ENCODE measurements at places on chromosomes 5 and 9.

DNA sequence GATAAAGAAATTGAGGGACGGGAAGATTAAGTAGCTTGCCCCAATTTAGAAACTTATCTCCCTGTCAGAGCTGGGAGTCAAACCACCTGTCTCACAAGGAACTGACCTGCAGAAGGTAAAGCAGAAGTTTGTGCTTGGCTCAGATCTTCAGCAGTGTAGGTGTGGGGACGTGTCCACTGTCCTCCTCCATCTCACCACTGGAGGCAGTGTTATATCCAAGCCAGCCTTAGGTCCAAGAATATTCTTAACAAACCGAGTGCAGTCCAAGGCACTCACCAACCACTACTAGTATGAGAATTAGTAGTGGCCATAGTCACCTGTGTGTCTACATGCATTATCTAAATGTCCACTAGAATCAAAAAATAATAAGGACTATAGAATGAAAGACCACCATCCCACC lies 86.3 kb upstream of the IRX1 start:
- no peak for DNase-seq

GRCh38 chr5:151067632-151068432 lies 13.0 kb downstream of the TNIP1 start:
- DNase-seq, result no peak

DNA sequence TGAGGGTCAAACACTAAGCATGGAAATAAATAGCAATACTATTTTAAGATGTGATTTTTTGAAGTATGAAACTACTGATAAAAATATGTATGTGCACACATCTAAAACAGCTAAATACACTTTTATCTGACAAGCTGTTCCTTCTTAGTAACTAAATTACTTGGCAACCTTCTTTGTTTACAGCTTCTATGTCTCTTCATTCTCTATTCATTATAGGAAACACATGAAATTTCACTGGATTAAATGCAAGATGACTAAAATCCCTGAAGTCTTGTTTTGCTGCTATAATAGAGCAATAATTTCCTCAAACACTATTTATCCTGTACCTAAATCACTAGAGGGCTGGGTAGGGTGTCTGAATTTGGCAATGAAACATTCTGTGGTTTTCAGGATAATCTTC lies 11.7 kb downstream of the RICTOR start:
- DNase-seq, result no peak

DNA sequence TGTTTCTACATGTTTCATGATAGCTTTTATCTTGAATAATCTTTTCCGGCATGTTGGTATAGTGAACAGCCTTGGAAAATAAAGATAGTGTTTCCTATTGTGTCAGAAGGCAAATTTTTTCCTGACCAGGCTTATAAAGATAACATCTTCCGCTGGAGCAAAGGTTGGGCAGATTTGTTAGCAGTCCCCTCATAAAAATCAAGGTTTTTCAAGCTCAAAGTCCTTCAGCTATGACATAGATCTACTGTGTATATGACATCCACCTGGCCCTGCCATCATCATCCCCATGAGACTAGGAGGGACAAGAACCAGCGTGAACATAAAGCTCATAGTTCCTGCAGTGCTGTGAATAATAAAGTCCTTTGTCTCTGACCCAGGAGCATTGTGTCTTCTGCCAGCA lies 30.4 kb upstream of the OTULINL start:
- DNase-seq, result no peak

DNA sequence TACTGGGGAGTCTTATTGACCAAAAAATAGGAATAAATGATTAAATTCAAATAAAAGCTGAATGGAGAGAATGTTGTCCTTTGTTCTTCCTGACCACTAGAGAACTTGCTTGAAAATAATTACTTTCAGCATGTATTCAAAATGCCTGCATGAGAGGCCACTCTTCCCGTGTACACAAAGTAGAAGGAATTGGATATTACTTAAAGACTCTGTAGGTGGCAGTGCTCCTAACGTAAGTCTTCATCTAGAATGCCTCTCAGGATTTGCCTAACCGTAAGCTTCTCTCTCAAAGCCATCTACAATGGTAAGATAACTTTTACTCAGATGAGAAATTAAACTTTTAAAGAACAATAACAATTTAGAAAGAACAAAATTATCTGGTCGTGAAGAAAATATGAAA lies 620.0 kb upstream of the CCNG1 start:
- no peak for DNase-seq

GRCh38 chr5:39755986-39756385 lies 331.2 kb upstream of the DAB2 start:
- no peak for DNase-seq

- no peak for DNase-seq
Observed at GRCh38 chr9:85603936-85604335, 137.8 kb downstream of the AGTPBP1 start.

- no peak for DNase-seq
Observed at GRCh38 chr5:35269006-35269405, 38.7 kb upstream of the PRLR start.

DNA sequence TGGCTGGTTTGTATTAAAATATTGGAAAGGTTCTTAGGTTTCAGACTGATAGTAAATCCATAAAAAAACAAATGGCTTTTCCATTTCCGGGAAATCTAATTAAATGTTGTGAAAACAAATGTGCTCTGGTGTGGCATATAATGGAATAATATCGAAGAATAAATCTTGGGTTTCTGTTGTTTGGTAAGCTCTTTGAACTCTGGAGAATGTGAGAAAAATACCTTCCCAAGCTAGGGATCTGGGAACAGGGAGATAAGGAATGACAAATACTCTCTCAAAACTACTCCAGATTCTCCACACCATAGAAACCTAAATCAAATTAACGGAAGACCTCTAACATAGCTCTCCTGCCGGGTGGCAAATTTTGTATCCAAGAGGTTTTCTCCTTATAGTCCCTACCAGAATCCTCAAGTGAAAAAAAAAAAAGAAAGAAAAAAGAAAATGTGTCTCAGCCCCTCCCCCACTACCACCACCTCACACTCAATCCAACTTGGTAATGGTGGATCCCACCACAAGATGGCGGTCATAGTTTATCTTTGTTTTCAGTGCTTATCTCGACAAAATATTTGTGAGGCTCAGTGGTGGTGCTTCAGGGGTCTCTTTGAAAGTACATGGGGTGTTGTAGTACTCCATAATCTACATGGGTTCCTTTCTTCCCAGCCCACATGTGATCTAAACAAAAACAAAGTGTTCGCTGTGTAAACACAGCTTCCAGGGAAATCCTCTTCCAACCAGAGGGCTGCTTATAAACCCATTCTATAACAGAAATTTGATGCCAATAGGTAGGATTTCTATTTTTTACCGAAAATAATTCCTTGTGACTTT lies 54.5 kb upstream of the FST start:
- no peak for DNase-seq

DNA sequence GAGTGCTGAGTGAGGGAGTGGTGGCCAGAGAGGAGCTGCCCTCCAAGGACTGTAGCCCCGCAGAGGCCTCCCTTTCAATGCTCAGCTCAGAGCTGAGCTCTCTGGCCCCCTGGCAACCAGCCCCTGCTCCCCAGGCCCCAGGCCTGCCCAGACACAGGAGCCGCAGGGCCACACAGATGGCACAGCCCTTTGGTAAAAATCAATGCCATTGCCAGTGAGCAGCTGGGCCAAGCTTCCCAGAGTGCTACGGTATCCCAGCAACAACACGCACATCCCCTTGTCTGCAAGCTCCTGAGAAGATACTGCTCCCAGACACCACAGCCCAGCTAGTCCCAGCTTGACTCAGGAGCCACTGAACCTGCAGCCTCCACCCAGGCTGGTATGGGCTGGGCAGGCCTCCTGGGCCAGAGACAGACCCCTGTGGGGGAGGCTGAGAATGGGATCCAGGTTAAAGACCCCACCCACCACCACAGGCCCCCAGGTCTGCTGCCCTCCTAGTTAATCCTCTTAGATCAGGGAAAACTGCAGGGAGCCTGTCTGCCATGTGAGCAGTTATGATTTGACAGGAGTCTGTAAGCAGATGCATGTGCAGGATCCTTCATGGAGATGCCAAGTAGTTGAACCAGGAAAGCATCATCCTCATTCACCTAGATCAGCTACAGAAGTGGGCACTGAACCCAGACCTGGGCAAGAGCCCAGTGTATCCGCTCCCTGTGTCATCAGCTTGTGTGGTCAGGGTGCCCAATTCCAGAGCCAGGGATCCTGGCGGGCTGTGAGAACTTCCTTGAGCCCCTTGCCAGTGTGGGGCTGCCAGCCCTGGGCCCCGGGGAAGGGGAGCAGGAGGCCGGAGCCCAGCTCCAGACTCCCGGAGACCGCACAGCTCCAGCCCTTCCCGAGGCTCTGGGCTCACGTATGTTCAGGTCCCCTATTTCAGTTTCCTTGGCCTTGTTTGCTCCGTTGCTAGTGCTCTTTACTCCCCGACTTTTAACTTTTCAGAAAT lies 26.7 kb upstream of the ADAMTS2 start:
- no peak for DNase-seq

DNA sequence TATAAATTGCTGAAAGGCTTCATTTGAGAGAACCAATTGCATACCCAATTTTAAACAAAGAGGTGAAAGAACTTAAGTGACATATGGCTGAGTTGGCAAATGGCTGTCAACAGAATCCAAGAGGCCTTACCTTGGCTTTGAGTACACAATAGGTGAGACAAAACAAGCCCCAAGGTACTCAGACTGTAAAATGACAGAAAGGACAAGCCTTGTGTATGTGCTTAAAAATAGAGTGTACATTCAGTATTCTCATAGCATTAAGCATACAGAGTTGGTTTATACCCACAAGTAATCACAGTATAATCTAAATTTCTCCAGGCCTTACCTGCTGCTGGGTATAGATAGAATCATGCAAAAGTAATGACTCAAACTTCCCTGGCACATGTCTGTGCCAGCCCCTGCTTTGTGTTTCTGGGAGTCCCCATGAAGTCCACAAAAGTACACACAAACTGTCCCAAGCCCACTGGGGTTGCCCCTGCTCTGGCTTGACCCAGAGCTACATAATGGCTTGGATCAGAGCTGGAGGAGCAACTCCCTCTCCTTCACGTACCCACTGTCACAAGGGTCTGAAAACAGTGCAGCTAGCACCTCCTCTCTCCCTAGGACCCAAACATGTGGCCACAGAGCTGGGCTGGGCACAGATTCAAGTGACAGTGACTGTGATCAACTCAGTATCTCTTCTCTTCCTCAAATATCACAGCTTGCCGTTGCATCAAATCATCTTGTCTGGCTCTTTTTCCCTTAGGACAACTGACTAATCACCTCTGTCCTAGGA lies 250.8 kb downstream of the ENC1 start:
- no peak for DNase-seq

DNA sequence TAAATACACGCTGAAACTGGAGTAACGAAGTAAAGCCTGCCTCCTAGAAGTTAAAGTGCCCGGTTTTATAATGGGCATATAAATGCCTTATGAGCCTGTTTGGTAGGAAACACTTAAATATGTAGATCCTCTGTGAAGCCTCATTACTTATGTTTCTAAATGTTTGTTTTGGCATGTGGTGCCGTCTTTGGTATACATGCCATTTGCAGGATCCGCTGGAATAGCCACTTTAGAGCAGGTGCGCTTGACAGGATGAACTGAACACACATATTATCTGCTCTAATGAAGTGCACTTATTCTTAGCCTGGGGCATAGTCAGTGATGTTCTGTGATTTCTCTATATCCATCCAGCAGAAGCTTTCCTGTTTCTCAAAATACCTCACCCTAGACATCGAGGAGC lies 778.1 kb upstream of the WWC1 start:
- no peak for DNase-seq

GRCh38 chr9:36207546-36208012 lies 16.9 kb downstream of the CLTA start:
- no peak for DNase-seq

DNA sequence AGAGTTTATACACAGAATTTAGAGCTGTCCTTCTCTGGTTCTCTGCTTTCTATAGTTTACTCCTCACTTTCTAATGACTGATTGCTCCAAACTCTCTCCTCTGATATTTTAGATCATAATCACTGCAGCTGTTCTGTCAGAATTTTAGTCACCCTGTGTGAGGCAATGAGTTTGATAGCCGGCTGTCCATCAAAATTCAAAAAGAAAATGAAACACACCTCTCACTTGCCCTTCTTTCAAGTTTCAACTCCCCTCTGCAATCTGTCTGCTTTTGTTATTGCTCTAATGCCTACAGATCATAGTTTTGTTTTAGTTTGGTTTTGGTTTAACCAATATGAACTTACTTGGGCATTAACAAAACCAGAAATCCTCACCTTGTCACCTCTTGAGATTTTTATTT lies 23.3 kb upstream of the ABLIM3 start:
- DNase-seq, result no peak

DNA sequence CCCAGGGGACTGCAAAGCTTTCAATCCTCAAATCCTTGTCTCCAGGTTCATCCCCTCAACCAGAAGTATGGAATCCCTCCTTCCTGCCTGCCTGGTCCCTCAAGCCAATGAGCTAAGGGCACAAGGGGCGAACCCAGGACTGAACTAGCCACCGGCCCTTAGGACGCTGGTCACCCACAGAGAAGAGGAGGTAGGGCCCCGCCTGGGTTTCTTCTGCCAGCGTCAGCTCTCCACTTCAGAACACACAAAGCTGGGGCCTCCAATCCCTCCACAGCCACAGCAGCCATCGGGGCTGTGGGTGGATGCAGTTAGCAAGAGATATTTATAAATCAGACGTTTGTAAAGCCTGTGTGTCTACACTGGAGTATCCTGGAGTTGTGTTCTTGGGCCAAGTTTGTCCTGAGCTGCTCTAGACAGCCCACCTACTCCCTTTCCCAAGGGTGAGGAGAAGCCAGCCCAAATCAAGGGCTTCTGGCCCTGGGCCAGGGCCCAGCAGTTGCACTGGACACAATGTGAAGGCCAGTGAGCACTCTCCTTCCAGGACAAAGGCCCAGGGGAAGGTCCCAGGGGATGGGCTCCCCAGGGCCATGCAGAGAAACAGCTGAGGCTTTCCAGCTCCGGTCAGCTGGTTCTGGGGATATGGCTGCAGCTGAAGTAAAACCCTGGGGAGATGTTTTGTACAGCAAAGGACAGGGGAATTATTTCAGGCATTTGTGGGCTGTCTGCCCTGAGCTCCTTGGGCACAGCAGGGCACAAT lies 18.9 kb downstream of the AMBP start:
- DNase-seq, result no peak

- DNase-seq, result no peak
Observed at GRCh38 chr5:171299851-171300250, 9.2 kb upstream of the TLX3 start.

DNA sequence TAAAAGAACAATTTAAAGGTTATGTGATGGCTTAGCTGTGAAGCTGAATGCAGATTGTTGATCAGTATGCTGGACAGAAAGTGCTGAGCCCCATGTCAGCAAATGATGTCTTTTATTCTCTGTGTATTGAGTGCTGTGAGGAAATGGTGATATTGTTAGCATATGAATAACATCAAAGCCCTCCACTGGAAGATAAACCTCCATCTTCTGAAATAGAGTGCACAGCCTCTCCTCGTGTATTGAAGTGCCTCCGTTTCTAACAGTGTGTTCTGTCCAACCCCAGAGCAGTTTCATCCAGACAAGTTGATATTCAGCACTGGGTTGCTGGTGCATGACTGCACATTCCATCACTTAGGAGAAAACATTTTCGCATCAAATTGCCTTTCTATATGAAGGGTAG lies 242.9 kb downstream of the CSNK1G3 start:
- DNase-seq, result no peak

DNA sequence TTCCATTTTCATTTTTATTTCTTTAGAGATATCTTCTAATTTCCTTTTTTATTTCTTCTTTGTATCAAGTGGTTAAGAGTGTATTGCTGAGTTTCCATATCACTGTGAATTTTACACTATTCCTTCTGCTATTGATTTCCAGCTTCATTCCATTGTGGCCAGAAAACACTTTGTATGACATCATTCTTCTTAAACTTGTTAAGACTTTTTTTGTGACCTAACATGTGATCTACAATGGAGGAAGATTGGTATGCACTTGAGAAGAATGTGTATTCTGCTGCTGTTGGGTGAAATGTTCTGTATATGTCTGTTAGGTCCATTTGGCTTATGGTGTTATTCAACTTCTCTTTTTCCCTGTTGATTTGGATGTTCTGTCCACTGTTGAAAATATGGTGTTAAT lies 274.2 kb upstream of the PUM3 start:
- DNase-seq, result no peak

Data from activated gamma-delta T cell (primary cell).